ENCODE measurements at places on chromosomes 13 and 19.

GRCh38 chr13:89565476-89566100 is 1781.9 kb upstream of the MIR17HG start:
- DNase-seq, result no peak

- DNase-seq, result no peak
Observed at GRCh38 chr13:90565985-90566713, 781.3 kb upstream of the MIR17HG start.

DNA sequence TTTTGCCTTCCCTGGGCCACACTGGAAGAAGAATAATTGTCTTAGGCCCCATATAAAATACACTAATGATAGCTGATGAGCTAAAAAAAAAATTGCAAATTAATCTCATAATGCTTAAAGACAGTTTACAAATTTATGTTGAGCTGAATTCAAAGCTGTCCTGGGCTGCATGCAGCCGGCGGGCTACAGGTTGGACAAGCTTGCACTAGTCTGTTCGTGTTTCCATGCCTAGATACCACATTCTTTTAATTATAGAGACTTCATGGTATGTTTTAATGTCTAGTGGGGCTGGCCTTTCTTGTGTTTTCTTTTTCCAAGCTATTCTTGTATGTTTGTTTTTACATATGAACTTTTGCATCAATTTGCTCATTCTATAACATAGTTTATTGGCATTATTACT is 90.6 kb downstream of the SGCG start:
- no peak for DNase-seq

DNA sequence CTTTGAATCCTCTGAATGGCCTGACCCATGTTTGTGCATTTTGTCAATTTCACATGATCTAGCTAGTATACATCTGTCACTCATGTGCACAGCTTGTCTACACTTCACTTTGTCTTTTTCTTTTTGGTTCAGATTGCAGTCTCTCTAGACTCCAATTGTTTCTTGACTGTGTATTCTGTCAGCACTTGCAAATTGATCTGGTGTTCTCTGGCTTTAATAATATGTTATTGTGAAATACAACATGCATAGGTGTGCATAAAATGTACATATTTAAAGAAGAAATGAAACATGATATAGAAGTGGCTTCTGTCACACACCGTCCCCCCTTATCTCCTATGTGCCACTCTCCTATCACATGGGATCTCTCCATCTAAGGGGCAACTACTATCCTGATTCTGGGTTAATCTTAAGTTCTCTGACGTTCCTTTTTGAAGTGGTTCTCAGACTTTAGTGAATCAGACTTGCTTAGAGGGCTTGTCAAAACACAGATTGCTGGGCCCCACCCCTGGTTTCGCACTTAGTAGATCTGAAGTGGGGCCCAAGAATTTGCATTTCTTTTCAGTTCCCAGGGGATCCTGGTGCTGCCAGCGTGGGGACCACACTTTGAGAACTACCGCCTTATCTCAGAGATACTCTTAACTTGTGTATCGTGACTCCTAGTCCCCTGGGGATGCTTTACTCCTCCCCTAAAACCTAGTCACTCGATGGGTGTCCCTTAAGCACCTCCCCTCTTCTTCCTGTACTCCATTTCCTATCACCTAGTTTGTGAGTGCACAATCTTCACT is 5.8 kb downstream of the KRTDAP start:
- no peak for DNase-seq

DNA sequence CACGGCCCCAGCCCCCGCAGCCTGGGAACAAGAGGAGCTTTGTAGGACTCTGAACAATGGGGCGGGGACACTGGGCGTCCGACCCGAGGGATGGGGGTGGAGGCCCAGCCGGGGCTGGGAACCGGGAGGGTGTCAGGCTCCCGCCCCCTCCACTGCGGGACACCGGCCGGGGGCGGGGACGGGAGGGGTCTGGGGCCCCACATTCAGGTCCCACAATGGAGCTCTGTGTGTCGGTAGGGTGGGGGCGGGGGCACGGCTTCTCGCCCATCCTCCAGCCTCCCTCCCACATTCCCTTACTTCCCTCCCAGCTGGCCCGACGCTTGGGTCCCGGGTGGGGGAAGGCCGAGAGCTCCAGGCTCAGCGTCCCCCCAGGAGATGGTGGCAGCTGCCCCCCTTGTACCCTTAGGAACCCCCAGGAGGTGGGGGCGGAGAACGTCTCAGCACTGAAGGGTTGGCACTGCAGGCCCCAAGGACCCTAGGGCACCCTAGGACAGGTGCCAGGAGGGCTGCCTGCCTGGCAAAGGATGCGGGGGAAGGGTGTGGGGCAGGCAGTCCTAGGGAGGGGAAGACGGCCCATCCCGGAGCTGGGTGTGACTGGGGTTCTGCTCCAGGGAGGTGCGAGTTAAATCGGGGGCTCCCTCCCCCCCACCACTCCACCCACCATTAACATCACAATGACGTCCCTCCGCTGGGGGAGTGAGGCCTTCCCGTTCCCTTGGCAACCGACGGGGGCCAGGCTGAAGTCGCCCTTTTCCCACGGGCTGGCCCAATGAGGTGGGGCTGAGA is 5.3 kb downstream of the TTYH1 start:
- no peak for DNase-seq

DNA sequence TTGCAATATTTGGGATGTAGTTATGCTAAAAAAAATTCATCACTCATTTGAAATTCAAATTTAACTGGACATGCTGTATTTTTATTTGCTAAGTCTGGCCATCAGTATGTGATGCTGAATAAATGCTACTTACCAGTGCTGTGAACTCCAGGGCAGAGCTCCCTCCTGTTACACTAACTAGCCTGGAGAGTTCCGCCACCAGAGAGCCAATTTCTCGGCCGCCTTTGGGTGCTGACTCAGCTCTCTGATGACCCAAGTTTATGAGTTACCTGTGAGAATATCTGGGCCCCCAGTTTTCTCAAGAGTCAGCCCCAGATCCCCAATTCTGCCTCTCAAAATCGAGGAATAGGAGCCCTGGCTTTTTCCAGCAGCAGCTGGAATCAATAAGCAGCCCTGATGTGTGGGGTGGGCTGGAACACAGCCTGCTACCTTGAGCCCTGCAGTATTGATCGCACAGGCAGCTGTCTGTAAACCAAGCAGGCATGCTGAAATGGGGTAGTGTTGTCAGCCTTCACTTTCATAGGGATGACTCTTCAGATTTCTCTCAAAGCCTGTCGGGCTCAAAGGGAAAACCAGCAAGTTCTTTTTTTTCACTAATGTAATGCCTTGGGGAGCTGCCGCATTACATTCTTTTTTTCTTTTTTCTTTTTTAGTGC is 113.7 kb downstream of the DNAJC15 start:
- DNase-seq, result no peak

DNA sequence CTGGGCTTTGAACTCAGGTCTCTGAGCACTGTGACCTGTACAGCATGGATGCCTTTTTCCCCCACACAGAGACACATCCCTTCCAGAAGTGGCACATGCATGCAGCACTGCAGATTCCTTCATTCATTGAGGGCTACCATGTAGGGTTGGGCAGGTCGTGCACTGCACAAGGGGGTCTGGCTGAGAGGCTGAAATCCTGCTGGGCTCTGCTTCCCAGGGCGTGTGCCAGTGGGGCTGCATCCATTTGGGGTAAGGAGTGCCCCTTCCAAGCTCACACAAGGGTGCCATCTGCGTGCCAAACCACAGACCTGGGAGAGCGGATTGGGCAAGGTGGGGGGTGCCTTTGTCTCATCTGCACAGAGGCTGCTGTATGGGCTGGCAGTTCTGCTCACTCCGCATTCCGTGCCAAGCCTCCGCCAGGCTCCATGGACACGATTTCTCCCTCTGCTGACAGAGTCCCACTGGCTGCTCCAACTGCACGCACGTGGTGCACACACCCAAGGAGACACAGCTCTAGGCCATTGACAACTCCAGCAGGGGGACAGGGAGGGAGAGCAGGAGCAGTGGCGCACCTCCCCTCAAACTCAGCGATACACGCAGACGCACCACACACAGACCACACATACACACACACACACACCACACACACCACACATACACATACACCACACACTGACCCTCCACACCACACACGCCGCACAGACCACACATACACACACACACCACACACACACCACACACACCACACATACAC is 4.5 kb upstream of the SHISA7 start:
- DNase-seq, result no peak

DNA sequence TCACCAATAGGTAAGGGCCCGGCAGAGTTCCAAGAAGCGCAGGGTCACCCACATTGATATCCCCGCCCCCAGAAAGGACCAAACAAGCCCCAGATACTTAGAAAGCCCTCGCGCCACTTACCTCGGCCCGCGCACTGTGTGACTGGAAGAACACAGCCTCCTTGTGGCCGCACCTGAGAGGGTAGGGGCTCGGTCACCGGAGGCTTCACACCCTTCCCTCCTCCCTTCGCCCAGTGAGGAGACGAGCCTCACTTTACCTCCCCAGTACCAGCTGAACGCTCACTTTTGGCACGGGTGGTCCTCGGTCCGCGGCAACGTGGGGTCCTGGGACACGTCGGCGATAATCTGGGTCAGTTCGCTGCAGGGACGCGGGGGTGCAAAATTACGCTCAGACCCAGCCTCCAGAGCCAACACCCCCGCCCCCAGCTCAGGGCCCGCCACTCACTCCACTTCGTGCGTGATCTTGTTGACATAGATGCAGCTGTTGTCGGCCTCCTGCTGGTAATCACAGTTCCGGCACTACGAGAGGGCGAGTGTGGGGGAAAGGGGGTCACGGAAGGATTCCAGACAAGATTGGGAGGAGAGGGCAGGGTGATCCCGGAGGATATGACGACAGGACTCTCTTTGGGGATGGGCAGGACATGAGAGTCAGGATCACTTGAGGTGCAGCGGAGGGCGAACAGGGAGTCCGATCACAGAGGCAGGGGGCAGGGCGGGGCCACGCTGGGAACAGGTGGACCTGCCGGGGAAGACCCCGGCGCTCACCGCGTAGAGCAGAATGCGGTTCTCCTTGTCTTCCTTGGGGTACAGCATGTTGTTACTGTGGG is 568 bp downstream of the POLR2I start:
- no peak for DNase-seq

DNA sequence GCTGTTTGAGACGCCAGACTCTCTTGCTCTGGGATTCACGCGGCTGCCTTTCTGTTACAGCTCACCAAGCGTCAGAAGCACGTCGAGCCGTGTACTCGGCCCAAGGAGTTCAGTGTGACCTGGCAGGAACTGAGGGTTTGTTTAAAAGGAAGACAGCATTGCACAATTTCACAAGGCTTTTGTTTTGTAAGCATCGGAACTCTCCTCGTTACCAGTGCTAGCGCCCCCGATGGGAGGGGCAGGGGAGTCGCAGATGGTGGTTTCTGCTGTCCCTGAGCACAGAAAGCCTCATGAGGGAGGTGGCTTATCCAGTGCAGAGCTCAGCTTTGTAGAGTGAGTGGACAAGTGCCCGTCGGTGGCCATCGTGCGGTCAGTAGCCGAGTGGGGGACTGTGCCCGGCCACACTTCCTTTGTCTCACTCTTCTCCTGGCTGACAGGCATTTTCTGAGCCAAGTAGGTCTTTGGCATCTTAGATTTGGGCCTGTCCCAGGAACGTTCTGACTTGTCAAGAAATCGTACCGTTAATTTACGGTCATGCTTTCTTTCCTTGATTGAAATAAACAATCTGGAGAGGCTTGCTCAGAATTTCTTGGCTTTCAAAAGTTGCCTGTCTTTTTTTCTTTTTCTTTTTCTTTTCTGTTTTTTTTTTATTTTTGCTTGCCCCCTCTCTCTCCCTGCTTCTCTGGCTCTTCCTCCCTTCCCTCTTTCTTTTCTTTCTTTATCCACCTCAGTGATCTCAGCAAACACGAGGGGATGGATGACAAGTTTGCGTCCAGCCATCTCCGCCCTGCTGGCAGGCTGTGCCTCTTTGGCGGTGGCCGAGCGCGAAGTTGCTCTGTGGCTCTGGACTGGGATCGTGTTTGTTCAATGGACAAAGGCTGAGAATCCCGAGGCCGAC is 7.7 kb downstream of the KDM4B start:
- no peak for DNase-seq

- DNase-seq, result no peak
Observed at GRCh38 chr19:44792281-44792680, 14.6 kb downstream of the CBLC start.

DNA sequence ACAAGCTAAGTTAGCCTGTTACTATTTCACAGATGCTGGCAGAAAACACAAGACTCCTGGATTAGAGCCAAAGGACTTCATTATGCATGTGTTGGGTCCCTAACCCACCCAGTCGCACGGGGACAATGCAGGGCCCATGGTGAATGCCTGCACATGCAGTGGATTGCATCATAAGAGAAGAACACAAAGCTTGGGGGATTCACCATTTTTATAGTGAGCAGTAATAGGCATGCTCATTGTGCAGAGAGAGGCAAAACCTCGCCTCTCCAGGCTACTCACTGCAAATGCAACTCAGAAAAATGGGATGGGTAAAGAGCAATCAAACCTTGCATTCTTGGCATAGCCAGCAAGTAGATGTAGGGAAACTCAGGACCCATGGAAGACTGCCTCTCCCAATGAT is 115.8 kb downstream of the DIAPH3 start:
- no peak for DNase-seq

- peak; percentile 95 for DNase-seq
Observed at GRCh38 chr19:42283188-42284065, 14.4 kb downstream of the CIC start.

DNA sequence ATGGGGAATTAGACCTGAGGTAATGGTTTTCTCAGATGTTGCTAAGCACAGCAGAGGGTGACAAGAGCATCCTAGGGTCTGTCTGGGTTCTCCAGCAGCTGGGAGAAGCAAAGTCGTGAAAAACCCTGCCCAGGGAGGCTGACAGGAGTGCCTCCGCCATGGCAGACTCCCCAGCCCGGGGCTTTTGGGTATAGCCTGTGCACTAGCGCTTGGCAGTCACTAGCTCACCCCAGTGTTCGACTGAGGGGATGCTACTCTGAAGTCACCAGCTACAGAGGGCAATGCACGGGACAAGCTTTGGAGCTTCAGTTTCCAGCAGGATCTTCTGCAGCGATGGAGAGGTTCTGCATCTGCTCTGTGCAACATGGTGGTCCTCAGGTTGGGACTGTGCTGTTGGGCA is 87.5 kb downstream of the ING1 start:
- DNase-seq, result no peak

DNA sequence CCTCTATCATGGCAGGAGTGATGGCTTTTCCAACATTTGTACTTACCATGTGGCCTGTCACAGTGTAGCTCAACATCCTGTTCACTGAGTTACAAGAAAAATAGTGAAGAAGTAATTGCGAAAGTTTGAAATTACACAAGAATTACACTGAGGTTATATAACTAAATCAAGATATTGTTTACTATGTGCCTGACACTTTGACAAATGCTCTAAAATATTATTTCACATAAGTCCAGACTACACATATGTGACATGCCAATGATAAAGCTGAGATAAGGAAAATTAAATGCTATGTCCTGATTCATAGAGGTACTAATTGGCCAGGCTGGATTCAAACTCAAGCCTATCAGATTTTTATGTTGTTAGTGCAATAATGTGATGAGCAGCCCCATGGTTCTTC is 451.7 kb downstream of the PCDH9 start:
- no peak for DNase-seq

GRCh38 chr13:52785739-52786138 is 46.1 kb upstream of the CNMD start:
- DNase-seq, result no peak

DNA sequence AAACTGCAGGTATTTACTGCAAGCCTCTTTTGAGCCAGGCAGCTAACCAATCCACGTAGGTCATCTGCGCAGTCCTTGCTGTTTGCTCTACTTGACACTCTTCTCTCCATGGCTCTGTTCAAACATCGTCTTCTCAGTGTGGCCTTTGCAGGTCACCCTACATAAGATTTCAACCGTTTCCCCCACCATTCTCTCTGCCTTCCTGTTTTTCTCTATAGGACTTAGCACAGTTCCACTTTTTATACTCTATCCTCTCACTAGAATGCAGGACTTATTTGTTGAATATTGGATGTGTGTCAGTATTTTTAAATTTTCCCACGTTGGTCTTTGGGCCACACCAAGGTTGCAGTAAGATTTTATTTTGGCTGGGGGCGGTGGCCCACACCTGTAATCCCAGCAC is 1.7 kb upstream of the FBXW9 start:
- DNase-seq, result no peak
